ENCODE measurements at places on chromosomes 7 and 10.

- DNase-seq: no peak
Observed at GRCh38 chr10:61958805-61959204, 57.3 kb downstream of the ARID5B start.

- no peak for DNase-seq
Observed at GRCh38 chr7:70619130-70619529, 512.8 kb upstream of the GALNT17 start.

DNA sequence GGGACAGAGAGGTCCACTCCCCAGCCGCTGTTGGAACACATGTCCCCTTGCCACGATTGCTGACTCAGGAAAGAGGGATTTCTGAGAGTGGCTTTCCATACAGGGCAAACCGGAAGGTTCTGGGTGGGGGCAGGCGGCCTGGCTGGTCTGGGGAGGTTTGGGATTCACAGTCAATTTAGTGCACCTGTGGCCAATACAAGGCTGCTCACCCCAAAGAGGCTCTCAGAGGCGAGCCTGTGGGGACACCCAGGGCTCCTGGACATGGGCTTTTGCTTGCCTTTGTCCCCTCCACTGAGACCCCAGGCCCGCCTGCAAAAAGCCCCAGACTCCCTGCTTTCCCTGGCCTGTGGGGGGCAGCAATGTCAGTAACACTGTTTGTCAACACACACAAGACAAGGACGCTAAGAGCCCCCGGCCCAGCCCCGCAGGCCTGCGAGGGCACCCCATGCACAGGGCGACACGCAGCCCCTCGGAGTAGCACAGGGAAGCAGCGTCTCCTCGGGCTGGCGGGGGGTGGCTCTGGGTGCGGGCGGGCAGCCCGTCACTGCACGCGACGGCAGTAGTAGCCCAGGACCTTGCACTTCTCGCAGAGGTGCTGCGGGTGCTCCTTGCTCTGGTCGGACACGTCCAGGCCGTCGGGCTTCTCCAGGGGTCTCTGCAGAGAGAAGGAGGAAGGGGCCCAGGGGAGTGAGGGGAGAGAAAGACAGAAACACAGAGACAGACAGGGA lies 38.7 kb downstream of the PPIF start:
- DNase-seq: no peak

DNA sequence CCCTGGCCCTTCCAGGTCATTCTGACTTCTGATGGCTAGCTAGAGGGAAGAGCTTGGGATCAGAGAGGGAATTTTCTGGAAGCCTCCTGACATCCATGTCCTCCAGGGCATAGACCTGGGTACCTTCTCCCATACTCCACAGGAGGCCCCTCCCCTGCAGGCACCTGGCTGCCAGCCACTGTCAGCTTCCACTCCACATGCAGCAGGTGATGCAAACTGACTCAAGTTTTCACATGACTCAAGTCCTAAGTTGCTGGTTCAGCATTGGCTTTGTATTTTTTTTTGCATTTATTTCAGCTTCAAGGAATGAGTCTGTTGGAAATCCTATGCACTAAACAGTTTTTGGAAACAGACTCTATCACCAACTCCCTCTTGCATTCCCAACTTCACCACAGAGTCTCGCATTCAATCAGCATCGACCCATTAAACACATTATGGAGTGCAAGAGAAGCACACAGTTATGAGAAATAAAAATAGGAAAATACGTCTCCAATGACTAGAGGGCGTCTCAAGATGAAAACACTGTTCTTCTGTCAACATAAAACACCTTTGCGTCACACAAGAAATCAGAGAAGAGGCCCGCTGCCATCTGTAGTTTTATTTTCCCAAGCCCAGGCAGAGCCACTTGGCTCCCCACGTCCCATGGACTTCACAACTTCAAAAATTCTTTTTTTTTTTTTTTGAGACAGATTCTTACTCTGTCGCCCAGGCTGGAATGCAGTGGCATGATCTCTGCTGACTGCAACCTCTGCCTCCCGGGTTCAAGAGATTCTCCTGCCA lies 362.6 kb upstream of the MGMT start:
- no peak for DNase-seq

- no peak for DNase-seq
Observed at GRCh38 chr7:13111230-13111629, 423.8 kb downstream of the ARL4A start.

- no peak for DNase-seq
Observed at GRCh38 chr10:43252783-43253341, 14.0 kb downstream of the RASGEF1A start.

Data from stimulated activated CD8-positive, alpha-beta memory T cell treated with anti-CD3 and anti-CD28 coated beads, Interleukin-15, amount 100 ng/mL, for 24 hours (primary cell).